ENCODE measurements at places on chromosomes 3 and 15.

GRCh38 chr3:5347486-5347885 is 160.0 kb downstream of the EDEM1 start:
- no peak for DNase-seq

DNA sequence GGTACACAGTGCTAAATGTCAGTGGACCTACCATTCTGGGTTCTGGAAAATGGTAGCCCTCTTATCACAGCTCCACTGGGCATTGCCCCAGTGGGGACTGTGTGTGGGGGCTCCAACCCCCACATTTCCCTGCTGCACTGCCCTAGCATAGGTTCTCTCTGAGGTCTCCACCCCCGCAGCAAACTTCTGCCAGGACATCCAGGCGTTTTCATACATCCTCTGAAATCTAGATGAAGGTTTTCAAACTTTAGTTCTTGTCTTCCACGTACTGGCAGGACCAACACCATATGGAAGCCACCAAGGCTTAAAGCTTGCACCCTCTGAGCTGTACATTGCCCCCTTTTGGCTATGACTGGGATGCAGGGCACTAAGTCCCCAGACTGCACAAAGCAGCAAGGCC is 788.2 kb upstream of the ALCAM start:
- no peak for DNase-seq

GRCh38 chr15:65791335-65792137 is 557 bp downstream of the DENND4A start:
- peak; percentile 34 for DNase-seq

GRCh38 chr15:101501703-101502373 is 12.3 kb upstream of the PCSK6 start:
- DNase-seq = no peak

GRCh38 chr3:71400986-71401451 is 182.5 kb downstream of the FOXP1 start:
- no peak for DNase-seq

DNA sequence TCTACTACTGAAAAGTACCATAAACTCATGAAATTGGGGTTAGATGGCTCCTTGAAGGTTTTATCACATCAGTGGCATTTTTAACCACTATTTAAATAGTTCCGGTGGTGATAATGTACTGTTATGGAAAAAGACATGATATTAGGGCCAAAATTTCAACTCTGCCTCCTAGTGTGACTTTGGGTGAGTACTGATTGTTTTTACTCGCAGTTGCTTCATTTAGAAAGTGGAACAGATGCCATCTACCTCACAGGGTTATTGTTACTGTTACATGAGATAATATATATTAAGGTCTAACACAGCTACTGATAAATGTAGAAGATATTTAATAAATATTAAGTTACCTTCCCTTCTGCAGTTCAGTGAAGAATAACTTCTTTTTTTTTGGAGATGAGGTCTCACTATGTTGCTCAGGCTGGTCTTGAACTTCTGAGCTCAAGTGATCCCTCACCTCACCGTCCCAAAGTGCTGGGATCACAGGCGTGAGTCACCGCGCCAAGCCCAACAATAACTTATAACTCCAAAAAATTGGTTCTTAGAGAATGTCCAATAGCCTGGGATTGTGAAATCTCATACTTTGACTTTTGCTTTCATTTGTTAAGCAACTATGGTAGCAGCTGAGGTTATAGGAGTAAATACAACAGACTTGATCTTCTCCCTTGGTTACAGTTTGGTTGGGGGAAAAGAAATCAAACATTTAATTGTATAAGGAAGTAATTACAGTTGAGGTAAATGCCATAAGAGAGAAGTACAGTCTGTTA is 48.3 kb downstream of the MEF2A start:
- DNase-seq = no peak

- no peak for DNase-seq
These were observed 121.8 kb downstream of the CACNA2D3 start for GRCh38 chr3:54243960-54244682.

GRCh38 chr3:13358051-13358450 is 62.1 kb downstream of the NUP210 start:
- DNase-seq = no peak

GRCh38 chr3:174854987-174855386 is 4.1 kb upstream of the NAALADL2 start:
- DNase-seq = no peak

GRCh38 chr3:148068466-148068865 is 629.2 kb upstream of the AGTR1 start:
- no peak for DNase-seq
